ENCODE measurements at places on chromosomes 7 and 10.

DNA sequence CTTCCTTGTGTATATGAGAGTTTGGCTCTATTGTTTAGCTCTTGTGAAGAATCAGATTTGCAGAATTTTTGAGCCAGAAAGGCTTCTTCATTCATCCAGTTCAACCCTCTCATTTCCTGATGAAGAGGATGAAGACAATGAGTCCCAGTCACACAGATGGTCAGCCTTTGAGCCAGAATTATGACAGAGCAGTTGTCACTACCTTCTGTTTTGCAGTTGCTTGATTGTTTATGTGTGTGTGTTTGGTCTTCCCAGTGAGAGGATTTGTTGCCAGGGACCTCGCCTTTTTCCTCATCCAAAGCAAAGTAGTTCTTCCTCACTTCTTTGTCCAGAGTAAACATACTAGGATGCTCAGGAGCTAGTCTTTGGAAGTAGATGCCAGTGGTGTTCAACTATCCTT, 15.6 kb downstream of the MDFIC start:
- no peak for DNase-seq

DNA sequence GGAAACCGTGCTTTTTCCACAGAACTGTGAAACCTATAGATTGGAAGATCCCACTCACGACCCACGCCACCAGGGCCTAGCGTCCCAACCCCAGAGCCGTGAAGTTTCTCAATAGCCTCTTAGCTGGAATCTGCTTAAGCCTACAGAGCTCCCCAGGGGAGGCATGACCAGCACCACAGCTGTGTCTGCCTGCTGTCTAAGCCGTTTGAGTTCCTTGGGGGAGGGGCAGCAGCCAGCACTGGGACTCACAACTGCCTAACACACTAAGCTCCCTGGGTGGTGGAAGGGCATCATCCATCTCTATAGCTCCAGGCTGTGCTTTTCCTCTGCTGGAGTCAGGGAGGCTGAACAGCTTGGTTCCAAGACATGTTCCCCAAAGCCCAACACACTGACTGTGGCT, 26.0 kb upstream of the TMEM140 start:
- DNase-seq, result no peak

DNA sequence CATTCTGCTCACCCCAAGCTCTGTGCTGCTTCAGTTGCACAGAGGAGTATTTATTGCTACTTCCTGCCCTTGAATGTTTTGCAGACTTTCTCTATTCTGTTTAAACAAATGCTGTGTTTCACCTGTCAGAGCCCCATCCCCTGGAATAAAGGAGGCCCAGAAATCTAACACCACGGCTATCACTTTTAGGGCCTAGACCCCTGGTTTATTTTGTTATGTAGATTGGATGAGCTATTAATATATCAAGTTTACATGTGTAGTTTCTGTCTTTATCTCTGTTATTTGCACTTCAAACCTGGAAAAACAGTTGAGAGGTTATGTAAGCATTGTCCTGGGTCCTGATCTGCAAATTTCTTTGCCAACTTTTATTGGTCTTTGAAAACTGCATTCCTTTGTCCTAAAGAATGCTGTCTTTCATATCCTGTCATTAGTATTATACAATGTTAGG, 630.1 kb downstream of the PARD3 start:
- no peak for DNase-seq

GRCh38 chr7:68748934-68749900, 849.1 kb upstream of the AUTS2 start:
- no peak for DNase-seq

- DNase-seq, result peak; percentile 84
These were observed 104.0 kb downstream of the TRIL start for GRCh38 chr7:28853834-28854749.

- no peak for DNase-seq
These were observed 738 bp downstream of the VPS26A start for GRCh38 chr10:69124563-69125268.

- no peak for DNase-seq
These were observed 204.3 kb downstream of the DGKB start for GRCh38 chr7:14698239-14698638.

Data from NCI-H1436 (cell line).